ENCODE measurements at places on chromosomes 7 and 10.

DNA sequence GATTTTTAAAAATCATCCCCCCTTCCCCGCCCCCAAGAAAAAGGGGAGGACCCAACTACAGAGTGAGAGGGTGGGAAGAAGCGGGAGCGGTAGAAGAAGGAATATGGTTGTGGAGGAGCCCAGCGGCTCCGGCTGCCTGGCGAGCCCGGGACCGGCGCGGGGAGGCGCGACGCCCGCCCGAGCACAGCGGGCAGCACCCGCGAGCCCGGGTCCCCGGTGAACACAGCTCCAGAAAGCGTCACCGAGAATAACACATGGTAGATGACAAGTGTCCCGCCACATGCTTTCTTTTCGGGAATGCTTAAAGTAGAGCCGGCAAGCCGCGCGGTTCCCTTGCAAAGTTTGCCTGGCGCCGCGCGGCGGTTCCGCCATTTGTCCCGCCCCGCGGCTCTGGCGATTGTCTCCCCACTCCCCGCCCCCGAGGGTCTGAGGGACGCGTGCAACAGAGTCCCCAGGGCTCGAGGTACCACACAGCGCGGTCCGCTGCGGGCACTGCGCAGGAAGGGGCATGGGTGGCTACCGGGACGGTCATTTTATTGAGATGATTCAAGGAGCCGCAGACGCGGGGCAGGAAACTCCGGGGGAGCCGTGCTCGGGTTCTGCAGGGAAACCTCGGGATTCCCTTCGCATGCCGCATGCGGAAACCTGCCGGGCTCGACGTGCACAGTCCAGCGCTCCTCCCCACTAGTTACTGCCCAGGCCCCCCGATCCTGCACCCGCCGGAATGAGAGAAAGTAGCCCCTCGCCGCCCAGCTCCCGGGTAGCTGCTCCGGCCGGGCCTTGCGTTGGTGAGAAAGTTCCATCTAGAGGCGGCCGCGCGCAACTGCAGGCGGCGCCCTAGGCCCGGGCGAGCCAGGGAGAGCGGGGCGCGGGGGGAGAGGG lies 781 bp upstream of the GRM8 start:
- DNase-seq, result no peak

- no peak for DNase-seq
Observed at GRCh38 chr7:25628446-25628845, 400.2 kb upstream of the NPVF start.

DNA sequence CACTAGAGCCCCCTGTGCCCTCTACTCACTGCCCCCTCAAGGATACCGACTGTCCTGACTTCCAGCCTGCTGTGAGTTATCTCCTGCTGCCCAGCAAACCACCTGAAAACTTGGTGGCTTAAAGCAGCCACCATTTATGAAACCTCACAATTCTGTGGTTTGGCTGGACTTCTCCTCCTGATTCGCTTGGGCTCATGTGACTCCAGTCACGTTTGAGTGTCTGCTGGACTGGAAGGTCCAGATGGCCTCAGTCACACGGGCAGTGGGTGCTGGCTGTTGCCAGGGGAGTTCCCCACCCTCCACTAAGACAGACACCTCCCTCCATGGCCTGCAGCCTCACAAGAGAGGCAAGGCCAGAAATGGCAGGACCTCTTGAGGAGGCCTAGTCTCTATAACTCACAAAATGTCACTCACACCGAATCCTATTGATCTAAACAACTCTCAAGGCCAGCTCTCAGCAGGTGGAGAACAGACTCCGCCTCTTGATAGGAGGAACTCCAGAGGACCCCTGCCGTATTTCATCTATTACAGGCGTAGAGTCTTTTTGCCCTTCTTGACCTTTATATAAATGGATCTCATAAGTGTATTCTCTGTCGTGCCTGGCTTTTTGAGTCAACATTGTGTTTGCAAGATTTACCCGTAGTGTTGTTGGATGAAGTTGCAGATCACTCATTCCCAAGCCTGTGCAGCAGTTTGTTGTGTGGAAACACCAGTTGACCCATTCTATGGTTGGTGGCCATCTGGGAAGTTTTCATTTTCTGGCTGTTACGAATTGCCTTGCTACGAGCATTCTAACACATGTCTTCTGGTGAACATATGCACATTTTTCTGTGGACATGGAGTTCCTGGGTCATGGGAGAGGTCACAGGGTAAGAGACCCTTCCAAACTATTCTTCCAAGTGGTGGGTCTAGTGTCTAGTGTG lies 48.3 kb downstream of the ZMIZ1 start:
- no peak for DNase-seq

GRCh38 chr7:35705932-35706461 lies 11.1 kb upstream of the HERPUD2 start:
- no peak for DNase-seq

GRCh38 chr7:157559596-157560257 lies 222.9 kb downstream of the DNAJB6 start:
- DNase-seq, result no peak

GRCh38 chr10:30047430-30047829 lies 12.0 kb downstream of the JCAD start:
- no peak for DNase-seq

- DNase-seq, result no peak
Observed at GRCh38 chr7:148611692-148612091, 21.1 kb downstream of the C7orf33 start.

DNA sequence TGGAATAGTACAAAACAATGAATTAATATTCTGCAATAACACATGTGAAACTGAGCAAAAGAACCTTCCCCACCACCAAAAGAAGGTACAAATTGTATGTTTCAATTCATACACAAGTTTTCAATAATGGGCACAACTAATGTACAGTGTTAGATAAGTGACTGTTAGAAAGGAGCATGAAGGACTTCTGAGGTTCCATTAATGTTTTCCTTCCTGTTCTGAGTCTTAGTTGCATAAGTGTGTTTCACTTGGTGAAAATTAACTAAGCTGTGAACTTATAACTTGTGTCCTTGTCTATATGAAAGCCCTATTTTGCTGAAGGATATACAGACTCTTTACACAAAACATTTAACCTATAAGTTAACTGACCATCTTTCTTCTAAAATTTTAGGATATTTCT lies 8.2 kb downstream of the GSAP start:
- DNase-seq, result no peak

DNA sequence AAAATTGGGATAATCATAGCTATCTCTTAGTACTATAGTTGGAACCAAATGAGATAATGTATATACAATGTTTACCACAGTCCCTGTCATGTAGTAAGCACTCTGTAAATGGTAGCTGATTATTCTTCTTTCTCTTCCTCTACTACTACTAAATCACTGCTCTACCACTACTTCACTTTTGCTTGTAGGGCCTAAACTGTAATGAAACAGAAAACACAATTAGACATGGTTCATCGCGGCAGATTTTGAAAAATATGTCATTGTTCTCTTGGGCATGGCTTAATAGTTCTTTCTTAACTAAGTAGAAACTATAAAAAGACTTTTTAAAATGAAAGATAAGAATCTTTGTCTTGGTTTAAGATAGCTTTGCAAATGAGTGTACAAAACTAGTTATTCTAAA lies 34.9 kb downstream of the R3HCC1L start:
- no peak for DNase-seq

- DNase-seq, result no peak
Observed at GRCh38 chr10:74445493-74445892, 294.5 kb downstream of the ADK start.

- no peak for DNase-seq
Observed at GRCh38 chr10:5499493-5500140, at the start of gene CALML5. Gene CALML5 (minus strand): TSS chr10:5499570. CDS start chr10:5499438, 132 bp downstream.

DNA sequence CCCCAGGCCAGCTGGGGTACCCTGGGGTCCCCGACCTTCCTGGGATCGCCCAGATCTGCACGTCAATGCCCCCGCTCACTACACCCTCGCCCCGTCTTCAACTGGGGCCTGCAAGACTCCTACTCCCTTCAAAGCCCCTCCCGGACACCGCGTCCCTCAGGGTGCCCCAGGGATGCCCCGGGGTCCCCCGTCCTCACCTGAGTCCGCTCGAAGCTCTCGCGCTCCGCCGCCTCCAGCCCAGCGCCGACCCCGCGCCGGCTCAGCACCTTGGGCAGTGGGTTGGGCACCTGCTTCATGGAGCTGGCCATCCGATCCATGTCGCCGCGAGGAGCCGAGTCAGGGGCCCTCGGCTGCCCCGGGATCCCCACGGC lies at the start of gene HIP1:
Gene HIP1, minus strand, starts transcription at position 338 of the 371 bp plus-strand sequence. Its CDS starts 21 bp downstream, at position 317.
- DNase-seq, result no peak

DNA sequence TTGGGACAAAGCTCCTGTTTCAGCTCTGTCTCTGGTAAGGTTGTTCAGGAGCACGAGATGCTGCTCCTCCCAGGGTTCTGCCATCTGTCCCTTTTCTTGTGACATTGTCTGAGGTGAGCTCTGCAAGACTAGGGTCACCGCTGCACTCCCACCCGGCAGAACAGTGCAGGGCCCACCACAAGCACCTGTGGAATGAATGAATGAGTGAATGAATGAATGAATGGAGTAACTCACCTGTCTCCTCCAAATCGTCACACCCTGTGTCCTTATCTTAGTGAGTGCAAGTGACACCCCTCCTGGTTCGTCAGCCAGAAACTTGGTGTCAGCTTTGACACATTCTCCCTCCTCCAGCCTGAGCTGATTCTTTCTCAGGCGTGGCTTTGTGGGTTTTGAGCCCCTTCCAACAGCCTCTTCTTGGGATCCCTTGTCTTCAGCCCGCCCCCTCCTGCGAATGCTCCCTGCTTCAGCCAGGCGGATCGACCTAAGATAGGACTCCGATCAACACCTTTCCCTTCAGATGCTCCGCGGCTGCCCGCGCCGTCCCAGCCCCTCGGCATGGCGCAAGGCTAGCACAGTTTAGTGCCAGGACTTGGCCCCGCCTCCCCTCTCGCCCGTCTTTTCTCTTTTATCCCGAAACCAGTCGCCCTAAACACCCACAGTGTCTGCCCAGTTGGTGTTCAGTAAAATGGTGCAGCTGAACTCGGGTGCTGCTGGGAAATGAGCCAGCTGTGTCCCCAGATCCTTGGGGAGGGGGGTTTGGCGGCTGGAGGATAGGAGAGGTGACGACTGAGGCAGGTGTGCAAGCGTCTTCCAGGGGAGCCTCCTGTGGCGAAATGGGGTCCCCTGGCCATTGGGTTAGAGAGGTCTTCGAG lies 89.3 kb downstream of the BEND7 start:
- DNase-seq, result no peak

- DNase-seq, result no peak
Observed at GRCh38 chr7:66748791-66749190, 8.3 kb downstream of the RABGEF1 start.

All from cortex of kidney (tissue), 1 donor.